ENCODE measurements at places on chromosomes 5 and 9.
A peak's percentile ranks its signal among the peaks of the same experiment; 100 is the strongest.

DNA sequence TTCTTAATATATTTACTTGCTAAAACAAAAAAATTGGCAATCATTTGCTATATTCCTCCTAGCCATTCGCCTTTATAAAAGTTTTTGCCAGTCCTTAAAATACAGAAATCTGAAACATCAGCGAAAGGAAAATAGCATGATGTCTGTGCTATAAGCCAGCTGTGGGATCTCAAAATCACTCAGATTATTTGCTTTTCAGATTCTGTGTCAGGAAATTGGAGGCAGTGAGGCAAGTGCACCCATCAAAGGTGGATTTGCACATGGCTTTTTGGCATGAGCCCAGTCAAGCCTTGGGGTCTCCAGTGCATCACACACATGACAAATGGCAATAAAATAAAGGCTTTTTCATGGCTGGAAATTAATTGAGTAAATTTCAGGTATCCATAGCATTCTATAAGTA, 196.8 kb upstream of the DAPK1 start:
- DNase-seq, result no peak

- DNase-seq, result peak; percentile 10
Measured at GRCh38 chr5:28190011-28190410, 1151.6 kb upstream of the CDH9 start.

DNA sequence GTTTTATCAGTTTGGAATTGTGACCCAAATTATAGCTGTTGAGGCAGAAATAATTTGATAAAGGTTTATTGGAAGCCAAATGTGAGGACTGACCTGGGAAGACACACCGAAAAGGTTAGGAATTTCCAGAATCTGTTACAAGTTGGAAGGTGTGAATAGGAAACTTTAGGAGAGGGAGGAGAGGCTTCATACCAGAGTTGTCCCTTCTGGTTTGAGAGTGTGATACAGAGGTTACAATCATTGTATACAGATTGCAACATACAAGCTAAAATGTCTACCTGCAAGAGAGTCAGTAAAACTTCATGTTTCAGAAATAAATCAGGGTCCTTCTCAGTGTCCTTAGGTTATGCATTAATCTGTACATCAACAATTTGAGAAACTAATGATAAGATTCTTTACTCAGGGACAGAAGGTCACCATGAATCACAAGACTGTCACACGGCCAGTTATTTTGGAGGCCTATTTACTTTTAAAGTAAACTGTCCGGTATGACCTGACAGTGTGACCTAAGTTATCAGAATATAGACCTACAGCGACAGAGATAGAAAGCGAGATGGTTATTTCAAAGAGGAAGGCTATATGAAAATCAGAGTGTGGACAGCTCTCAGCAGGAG, 204.9 kb upstream of the CTNND2 start:
- no peak for DNase-seq

DNA sequence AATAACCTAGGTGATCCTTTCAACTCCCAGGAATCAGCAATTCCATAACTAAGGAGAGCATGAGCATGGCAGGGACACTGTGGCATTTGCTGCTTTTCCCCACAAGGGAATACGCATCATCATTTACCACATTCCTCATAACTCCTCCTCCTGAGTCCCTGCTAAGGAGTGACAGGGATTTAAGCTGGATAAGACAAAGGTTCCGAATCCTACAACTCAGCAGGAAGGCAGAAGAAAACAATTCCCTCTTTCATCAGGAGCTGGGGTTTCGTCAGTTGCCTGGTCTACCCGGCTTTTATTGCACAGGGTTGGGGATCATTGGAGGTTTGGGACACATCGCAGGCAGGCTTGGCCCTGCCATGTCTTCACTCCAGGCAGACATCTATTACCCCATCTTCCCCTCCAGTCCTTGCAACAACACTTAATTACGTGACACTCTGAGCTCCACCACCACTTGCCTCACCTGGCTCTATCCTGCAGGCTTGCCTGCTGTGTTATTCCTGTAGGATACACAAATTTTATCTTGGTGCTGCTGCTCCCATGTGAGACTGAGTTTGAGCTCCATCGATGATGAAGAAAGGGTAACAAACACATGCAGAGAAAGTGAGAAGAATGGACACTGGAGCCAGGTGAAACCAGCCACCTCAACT, 563.0 kb upstream of the KLF4 start:
- no peak for DNase-seq

GRCh38 chr9:10525972-10526371, 86.8 kb downstream of the PTPRD start:
- no peak for DNase-seq

DNA sequence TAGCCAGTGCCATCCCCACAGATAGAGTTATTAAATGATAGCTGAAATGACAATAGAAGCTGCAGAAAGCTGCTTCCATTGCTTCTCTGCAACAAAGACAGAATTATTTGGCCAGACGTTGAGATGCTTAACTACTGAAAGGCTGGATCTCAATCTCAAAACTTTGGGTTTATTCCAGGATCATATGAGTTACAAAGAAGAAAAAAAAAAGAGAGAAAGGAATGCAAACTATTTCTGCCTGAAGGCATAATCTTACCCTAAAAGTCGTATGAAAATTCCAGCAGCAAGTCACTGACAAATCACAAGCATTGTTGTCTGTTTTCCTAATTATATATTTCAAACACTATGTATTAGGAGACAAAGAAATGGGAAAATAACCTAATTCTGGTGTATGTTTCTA, 12.8 kb upstream of the TYRP1 start:
- peak; percentile 46 for DNase-seq

GRCh38 chr5:150627731-150628545, 12.5 kb upstream of the SYNPO start:
- DNase-seq, result peak; percentile 67

DNA sequence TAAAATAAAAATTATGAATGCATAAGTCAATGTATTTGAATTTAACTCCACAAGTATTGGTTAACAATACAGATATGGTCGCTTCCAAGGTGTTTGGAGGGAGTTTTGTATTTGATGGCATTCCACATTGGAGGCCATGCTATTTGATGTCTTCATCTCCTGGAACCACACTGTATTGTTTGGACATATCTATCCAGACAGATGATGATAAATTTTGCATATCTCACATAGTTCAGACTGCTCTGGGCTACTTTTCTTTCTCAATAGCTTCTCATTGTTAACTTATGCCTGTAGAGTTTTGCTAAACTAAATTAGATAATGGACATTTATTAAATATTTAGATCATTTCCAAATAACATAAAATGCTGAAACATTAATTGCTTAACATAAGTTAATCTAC, 58.0 kb downstream of the CDKN2A start:
- DNase-seq, result no peak

DNA sequence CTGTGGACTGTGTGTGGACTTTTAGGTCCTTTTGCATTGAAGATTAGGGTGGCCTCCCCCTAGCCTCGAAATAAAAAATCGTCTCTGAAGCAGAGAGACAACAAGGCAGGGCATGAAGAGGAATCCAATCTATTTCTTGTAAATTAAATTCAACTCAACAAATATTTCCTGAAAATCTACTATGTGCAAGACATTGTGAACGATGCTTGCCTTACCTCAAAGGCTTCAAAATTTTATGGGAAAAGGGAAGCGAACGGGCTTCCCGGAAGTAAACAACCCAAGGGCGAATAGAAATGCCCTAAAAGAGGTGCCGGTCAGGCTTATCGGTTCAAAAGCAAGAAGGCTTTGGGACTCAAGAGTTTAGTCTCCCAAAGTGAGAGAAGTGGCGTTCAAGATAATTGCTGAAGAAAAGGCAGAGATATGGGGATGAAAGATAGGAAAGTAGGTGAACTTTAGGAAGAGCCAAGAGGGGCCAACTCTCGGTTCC, 525 bp downstream of the KIF24 start:
- DNase-seq, result peak; percentile 55

DNA sequence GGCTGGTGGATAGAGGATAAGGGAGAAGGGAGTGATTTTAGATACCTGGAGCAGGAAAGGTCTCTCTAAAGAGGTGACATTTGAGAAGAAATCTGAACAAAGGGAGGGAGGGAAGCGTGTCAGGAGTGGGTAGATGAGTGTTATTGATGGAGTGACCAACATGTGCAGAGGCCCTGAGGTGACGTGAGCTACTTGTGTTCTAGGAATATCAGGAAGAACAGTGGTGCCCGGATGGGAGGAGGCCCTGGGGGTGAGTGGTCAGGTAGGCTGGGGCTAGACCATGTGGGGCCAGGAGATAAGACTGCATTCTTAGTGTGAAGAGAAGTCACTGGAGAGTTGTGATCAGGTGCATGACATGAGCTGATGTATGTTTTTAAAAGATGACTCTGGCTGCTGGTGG, 256.2 kb downstream of the ARHGAP26 start:
- DNase-seq, result no peak

DNA sequence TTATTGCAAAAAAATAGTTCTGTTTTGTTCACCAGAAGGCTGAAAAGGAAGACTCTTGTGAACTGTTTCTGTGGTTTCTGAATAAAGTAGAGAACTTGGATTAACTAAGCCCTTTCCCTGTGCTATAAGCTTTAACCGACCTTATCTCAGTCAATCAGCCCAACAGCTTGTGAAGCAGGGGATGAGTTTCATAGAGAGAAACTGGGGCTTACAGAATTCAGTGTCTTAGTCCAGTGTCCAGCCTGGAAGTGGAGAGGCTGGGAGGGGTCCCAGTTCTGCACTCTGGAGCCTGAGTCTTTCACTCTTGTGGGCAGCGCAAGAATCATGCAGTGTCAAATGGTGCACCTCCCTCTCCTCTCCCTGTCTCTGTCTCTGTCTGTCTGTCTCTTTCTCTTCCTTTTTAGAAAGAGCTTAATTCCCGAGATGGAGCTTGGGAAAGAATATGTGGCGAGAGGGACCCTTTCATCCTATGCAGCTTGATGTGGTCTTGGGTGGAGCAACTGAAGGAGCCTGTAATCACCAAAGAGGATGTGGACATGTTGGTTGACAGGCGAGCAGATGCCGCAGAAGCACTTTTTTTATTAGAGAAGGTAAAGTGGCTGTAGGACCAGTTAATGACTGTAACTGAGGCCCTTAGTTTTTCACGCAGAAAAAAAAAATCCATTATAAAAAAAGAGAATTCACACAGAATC, 17.0 kb downstream of the PTPDC1 start:
- no peak for DNase-seq

GRCh38 chr9:97076238-97076637, 37.3 kb upstream of the CTSV start:
- no peak for DNase-seq

DNA sequence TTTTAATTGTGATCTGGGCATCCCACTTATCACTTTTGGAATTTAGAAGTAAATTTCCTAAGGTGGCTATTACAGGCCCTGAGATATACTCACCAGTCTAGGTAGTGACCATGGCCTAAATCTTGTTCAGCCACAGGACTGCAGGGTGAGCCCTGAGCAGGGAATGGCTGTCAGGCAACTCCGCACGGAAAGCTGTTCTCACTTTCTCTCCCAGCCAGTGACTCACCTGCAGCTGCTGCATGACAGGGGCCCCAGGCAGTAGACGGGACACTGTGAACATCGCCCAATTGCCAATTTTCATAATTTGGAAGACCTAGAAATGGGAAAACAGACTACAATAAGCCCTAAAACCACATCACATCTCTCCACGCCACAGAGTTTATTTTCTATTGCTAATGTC, 69.6 kb upstream of the TAF1L start:
- DNase-seq, result no peak
